ENCODE measurements at places on chromosomes 4 and X.

- peak; percentile 26 for DNase-seq
These were observed 26.5 kb downstream of the RASSF6 start for GRCh38 chr4:73593631-73594241.

- no peak for DNase-seq
These were observed 27.4 kb downstream of the TET2 start for GRCh38 chr4:105174098-105174497.

GRCh38 chrX:17860811-17861488, at the start of gene RAI2:
RAI2 (minus strand) TSS chrX:17861298; CDS start chrX:17802010, 59,288 bp downstream.
- no peak for DNase-seq

GRCh38 chr4:4379540-4380087, 7.3 kb upstream of the NSG1 start:
- DNase-seq: no peak

DNA sequence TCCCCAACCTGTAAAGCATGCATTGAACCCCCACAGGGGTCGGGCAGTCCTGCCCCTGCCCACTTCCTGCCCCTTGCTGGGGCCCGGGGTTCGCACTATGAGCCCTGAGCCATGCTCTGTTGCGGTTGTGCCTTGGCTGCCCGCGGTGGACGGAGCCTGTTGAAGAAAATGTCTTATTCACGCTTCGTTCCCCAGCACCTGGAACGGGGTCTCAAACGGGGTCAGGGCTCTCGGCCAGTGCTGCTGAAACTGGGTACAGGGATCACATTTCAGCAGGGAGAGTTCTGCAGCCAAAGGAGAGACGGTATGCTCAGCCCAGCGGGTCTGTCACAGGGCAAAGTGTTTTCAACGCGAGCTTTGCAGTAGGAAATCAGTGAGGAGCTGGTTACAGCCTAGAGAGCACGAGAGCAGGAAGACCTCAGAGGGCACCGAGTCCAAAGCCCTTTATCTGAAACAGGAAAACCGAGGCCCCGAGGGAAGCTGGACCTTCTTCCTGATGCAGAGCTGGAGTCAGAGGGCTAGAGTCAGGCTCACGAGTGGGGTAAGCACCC, 46.3 kb upstream of the AFAP1 start:
- no peak for DNase-seq
